ENCODE measurements at places on chromosomes 5 and 9. TPM values are rescaled to one million over a fixed set of nuclear protein-coding genes. Genes with fewer than 3 reads are reported as not detected.

DNA sequence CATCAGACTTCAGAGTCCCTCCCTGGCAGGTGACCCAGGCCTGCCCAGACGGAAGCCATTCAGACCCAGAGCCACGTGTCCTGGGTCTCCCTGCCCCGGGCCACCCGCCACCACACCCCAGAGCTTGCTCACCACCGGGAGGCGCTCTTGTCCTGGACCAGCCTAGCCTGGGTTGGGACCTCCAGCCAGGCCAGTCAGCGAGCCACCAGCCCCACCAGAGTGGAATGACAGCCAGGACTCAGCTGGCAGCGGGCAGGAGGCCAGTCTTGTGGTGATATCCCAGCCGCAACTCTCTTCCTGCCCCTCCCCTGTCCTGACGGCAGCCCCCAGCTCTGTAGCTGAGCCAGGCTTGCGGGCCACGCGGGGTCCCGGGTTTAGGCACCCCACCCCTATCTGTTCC lies 1.7 kb upstream of the PTGDS start:
- DNase-seq: no peak

Gene SH3TC2
- total RNA-seq: 1.3 TPM

GRCh38 chr9:38162332-38163211 lies 93.5 kb upstream of the SHB start:
- DNase-seq: no peak

DNA sequence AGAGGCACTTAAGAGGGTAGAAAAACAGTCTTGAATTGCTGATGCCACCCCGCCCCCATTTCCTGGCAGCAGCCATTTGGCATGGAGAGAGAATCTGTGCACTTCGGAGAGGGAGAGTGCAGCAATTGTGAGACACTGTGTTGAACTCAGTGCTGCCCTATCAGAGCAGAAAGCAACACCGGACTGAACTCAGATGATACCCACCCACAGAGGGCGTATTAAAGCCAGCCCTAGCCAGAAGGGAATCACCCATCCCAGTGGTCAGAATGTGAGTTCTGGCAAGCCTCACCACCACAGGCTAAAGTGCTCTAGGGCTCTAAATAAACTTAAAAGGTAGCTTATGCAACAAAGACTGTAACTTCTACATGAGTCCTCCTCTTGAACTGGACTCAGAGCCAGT lies 88.4 kb upstream of the RGS7BP start:
- DNase-seq: no peak

DNA sequence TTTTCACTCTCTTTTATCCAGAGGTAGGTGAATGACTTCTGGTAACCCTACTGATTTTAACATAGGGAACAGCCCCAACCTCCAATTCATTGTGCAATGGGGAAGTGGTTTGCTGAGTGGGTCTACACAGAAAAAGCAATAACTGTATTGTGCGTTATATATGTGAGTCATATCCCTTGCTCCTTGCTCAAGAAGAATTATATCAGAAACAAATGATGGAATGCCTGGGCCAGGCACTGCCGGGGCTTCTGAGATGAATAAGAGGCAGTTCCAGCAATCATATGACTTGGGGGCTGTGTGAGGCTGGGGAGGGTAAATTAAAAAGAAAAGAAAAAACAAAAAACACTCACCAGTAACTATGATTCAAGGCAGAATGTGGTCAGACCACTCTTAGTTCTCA lies 79.2 kb upstream of the ABCA1 start:
- DNase-seq: no peak

Gene PCDHA11
- 2.0 TPM for total RNA-seq

- DNase-seq: peak; percentile 60
Observed at GRCh38 chr9:68507130-68507805, 33.4 kb downstream of the TMEM252 start.

DNA sequence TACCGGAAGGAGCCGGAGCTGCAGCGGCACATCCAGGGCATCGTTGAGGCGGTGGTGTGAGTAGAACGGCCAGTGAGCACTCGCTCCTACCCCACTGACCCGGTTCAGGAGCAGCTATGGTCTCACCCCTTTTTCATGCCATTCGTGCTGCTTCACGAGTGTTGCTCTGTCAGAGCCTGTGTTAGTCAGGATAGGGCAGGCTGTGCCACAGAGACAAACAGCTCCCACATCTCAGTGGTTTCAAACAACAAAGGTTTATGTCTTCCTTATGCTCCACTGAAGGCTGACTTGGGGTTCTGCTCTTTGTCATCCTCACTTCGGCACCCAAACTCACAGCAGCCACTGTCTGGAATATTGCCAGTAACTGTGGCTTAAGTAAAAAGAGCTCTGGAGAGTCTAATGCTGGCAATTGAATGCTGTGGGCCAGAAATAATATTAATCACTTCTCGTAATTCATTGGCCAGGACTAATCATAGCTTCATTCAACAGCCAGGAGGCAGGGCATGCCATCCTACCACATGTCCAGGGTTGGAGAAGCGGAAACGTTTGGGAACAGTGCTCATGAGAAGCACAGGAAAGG lies 28.4 kb downstream of the ARHGEF37 start:
- no peak for DNase-seq

DNA sequence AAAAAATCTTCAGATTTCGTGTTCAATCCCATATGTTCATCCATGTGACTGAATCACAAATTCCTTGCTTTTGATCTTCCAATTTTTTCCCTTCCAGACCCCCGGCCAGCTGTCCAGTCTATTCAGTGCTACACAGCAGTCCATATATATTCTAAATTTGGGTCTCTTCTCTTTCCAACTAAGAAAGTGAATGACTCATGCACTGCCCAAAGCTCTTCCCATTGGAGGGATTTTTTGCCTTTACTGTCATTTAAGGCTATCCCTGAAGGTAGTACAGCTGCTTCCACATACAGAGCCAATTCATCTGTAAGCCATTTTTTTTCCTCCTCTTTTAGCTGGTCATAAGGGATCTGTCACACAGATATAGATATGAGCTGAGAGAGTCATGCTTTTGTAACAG lies 478.3 kb downstream of the DMRT2 start:
- no peak for DNase-seq

Gene EGFL7
- total RNA-seq: 140 TPM

- DNase-seq: no peak
Observed at GRCh38 chr5:170246126-170246870, 13.5 kb downstream of the C5orf58 start.

DNA sequence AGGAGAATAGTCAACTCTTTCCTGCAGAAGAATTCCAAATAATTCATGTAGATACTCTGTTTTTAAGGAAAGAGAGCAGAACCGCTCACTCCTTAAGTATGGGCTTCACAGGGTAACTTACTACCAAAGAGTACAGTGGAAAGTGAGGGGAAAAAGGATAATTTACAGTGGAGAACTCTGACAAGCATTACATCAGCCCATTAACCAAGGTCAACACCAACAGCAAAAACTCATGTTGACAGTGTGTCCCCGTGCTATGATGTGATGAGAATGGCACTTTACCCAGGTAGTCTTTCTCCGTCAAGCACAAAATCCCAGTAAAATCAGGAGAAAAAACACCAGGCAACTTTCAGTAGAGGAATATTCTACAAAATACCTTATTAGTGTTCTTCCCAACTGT lies 104.3 kb downstream of the ADCY2 start:
- DNase-seq: peak; percentile 73

Gene LRRTM2
- 0.03 TPM for total RNA-seq

Gene ACTBL2
- total RNA-seq: 0.13 TPM

GRCh38 chr9:35842795-35843194 lies 13.8 kb downstream of the TMEM8B start:
- DNase-seq: no peak

DNA sequence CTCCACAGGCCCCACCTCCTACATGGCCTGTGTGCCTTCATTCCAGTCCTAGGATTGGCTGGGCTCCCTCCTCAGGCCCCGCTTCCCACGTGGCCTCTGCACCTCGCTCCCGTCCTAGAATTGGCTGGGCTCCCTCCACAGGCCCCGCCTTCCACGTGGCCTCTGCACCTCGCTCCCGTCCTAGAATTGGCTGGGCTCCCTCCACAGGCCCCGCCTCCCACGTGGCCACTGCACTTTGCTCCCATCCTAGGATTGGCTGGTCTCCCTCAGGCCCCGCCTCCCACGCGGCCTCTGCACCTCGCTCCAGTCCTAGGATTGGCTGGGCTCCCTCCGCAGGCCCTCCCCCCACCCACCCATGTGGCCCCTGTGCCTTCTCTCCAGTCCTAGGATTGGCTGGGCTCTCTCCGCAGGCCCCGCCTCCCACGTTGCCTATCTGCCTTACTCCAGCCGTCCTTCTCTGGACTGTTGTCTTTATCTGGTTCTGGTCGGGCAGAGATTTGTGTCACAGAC lies 45.3 kb upstream of the CACNA1B start:
- DNase-seq: no peak

Gene PCDHB11
- total RNA-seq: 4.3 TPM

DNA sequence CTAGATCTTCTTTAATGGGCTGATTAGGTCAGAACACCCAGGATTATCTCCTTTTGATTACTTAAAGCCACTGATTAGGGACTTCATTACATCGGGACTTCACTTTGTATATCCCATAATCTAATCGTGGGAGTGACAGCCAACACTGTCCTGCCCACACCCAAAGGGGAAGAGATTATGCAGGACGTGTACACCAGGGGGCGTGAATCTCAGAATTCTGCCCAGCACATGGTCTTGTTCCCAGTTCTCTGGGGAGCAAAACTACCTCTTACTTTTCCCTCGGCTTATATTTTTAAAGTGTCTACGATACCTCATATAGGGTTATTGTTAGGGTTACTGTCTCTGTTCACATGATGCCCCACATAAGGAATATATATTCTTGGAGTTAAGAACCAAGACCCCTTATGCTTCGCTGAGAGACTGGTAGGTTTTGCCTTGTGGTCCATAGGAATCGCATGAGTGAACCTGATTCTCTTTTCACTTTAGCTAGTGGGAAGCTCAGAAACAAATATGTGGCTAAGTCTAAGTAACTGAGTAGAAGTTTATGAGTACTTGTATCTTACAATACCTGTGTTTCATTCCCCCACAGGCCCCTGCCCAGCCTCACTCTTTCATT lies 192.7 kb downstream of the GNA14 start:
- DNase-seq: no peak

DNA sequence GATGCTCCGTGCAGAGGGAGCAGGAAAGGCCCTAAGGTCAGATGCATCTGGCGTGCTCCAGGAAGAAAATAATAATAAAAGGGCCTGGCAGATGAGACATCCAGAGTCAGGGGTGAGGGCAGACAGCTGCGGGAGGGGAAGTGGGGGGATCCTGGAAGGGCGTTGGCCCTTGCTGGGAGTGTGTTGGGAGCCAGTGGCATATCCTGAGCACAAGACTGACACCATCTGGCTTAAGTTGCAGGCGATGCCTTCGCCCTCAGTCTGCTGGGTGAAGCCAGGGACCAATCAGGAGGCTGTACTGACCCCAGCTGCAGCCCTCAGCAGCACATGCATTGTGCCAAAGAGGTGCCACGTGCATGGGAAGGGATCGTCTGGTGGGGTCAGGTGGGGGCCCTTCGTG lies 3.8 kb downstream of the OR2V2 start:
- DNase-seq: no peak

Gene CNOT8
- total RNA-seq: 40.4 TPM

Gene TAF11L10
- not detected for total RNA-seq

DNA sequence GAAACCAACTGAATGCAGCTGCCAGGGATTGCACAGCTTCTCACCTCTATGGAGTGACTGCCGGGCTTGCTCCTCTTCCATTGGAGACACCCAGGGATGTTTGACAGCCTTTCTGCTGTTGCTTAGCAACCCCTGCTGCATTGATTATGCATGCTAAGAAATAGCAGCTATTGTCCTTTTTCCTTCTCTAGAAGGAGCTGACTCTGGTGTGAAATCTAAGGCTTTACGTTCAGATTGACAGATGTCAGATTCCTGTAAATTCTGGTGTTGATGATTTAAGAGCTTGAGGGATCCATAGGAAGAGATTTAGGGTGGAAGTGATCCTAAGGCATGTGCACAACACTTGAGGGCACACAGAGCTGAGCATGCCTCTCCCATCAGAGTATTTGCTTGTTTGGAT lies 267.7 kb downstream of the NTRK2 start:
- no peak for DNase-seq

Gene KIF12
- total RNA-seq: 202 TPM

Gene KLHL3
- 15.0 TPM for total RNA-seq

Gene CAVIN4
- 0.13 TPM for total RNA-seq
